ENCODE measurements at places on chromosomes 7 and 10.
A peak's percentile ranks its signal among the peaks of the same experiment; 100 is the strongest.

GRCh38 chr10:123462246-123462645 lies 203.9 kb upstream of the GPR26 start:
- no peak overlapping the region for H3K27ac ChIP-seq
- H3K27me3 ChIP-seq: peaks cover 10% of the 10 kb centered on the region
- H3K36me3 ChIP-seq: no peaks in the 10 kb centered on the region
- H3K4me1 ChIP-seq: no peaks in the 10 kb centered on the region
- H3K4me3 ChIP-seq: no peak overlapping the region

DNA sequence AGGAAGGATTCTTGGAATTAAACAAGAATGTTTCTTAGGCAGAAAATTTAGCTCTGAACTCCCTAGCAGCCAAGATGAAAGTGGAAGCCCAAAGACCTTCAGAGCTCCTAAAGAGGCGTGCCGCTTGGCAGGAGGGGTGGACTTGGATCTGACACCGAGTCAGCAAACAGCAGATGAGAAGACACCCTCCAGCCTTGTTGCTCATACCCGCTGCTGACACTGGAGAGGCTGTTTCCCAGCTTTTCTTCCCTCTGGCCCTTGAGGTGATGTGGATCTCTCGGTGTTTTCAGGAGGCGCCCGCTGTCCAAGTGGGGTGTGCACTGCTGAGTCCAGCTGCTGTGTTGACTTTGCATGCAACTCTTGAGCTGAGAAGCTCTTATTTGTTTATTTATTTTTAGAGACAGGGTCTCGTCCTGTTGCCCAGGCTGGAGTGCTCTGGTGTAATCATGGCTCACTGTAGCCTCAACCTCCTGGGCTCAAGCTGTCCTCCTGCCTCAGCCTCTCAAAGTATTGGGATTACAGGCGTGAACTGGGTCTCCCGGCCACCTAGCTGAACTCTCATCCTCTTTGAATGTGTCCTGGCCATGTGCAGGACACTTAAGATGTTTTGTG lies 21.5 kb downstream of the SLC18A2 start:
- H3K36me3 ChIP-seq: no peaks in the 10 kb centered on the region
- no peaks in the 10 kb centered on the region for H3K4me1 ChIP-seq
- no peak overlapping the region for H3K27ac ChIP-seq
- DNase-seq: no peak
- H3K4me3 ChIP-seq: no peak overlapping the region

- peak overlapping the region; percentile 71 for H3K4me3 ChIP-seq
- H3K36me3 ChIP-seq: peaks cover 7% of the 10 kb centered on the region
- no peak for DNase-seq
- H3K27me3 ChIP-seq: peaks cover 18% of the 10 kb centered on the region
Measured at GRCh38 chr7:22561895-22562593, 62.1 kb upstream of the STEAP1B start.

- H3K36me3 ChIP-seq: no peaks in the 10 kb centered on the region
- no peaks in the 10 kb centered on the region for H3K27me3 ChIP-seq
- H3K27ac ChIP-seq: no peak overlapping the region
- no peak for DNase-seq
- no peak overlapping the region for H3K4me3 ChIP-seq
Measured at GRCh38 chr7:121275204-121275603, 53.6 kb upstream of the WNT16 start.

- no peaks in the 10 kb centered on the region for H3K36me3 ChIP-seq
- no peaks in the 10 kb centered on the region for H3K4me1 ChIP-seq
- peaks cover 9% of the 10 kb centered on the region for H3K27me3 ChIP-seq
- no peak overlapping the region for H3K4me3 ChIP-seq
- H3K27ac ChIP-seq: no peak overlapping the region
Measured at GRCh38 chr10:90975096-90975495, 54.2 kb upstream of the ANKRD1 start.

- no peak overlapping the region for H3K27ac ChIP-seq
- no peak overlapping the region for H3K4me3 ChIP-seq
- DNase-seq: no peak
- H3K4me1 ChIP-seq: no peaks in the 10 kb centered on the region
Measured at GRCh38 chr10:123377883-123378282, 223.7 kb downstream of the BUB3 start.

GRCh38 chr7:85184599-85185423 lies 2.0 kb downstream of the SEMA3D start:
- DNase-seq: no peak
- no peaks in the 10 kb centered on the region for H3K36me3 ChIP-seq
- H3K27ac ChIP-seq: no peak overlapping the region
- peaks cover 34% of the 10 kb centered on the region for H3K27me3 ChIP-seq

- no peaks in the 10 kb centered on the region for H3K36me3 ChIP-seq
- no peak overlapping the region for H3K27ac ChIP-seq
- H3K27me3 ChIP-seq: peaks cover 21% of the 10 kb centered on the region
- no peak overlapping the region for H3K4me3 ChIP-seq
- no peak for DNase-seq
Measured at GRCh38 chr10:3636356-3637181, 148.4 kb downstream of the KLF6 start.

GRCh38 chr10:78620985-78621799 lies 447.6 kb upstream of the ZMIZ1 start:
- peaks cover 7% of the 10 kb centered on the region for H3K27me3 ChIP-seq
- no peak overlapping the region for H3K4me3 ChIP-seq
- H3K36me3 ChIP-seq: no peaks in the 10 kb centered on the region
- H3K4me1 ChIP-seq: no peaks in the 10 kb centered on the region
- no peak overlapping the region for H3K27ac ChIP-seq

- H3K4me1 ChIP-seq: peaks cover 22% of the 10 kb centered on the region
- H3K4me3 ChIP-seq: no peak overlapping the region
Measured at GRCh38 chr7:148930335-148930734, 46.2 kb upstream of the EZH2 start.

Data from activated naive CD4-positive, alpha-beta T cell treated with anti-CD3 and anti-CD28 coated beads, Interleukin-2, amount 10 ng/mL, durations not matched to agents 7 days and 5 days (primary cell).